Kidney (tissue), 22 donors: ENCODE measurements at places on chromosomes 7 and 10. TPM values are rescaled to one million over a fixed set of nuclear protein-coding genes. Genes with fewer than 3 reads are reported as not detected.
A peak's percentile ranks its signal among the peaks of the same experiment; 100 is the strongest.

GRCh38 chr7:12257582-12257981, 46.5 kb downstream of the TMEM106B start:
- DNase-seq, result no peak

ZNF488 gene
- total RNA-seq, result 0.09 TPM

- DNase-seq, result no peak
Observed at GRCh38 chr7:91228927-91229558, 35.2 kb upstream of the FZD1 start.

- no peak for DNase-seq
Observed at GRCh38 chr10:26843736-26844135, 17.0 kb downstream of the ABI1 start.

SLC26A4 gene
- 2.5 TPM for total RNA-seq

GRCh38 chr10:30748152-30748973, 118.8 kb upstream of the LYZL2 start:
- peak; percentile 44 for DNase-seq
